Activated T-helper 1 cell treated with anti-CD3 and anti-CD28 coated beads, Interleukin-2, amount 50 U/mL, for 16 hours (primary cell): ENCODE measurements at places on chromosomes 5 and 9.

DNA sequence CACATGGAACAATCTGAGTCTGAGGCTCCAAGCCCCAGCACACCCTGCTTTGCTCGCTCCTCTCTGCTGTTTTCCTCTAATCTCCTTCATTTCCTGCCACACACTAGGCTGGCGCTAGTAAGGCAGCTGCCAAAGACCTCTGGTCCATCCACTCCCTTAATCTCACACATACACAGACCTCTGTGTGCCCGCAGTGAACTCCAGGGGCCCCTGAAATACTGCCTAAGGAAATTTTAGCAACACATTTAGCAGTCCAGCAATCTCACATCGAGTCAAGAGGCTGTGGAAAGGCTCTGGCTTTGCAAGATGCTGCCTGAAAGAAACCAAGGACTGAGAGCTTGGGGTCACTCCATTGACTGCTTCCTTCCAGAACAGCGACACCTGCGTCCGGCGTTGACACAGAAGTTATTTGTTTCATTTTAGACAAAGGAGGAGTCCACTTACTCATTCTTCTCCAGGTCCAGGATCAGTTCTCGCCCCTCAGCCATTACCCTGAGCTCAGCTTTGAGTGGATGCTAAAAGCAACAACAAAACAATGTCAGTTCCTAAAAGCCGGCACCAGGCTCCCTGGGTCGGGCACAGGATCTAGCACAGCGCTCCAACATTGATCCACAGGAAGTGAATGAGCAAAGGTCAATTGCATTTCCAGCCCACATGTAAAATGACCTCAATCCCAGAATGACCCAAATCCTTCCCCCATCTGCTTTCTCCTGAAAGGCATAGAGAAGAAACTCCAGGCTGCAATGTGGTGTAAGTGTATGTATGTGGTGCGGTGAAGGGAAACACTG lies 11.5 kb downstream of the ADAM19 start:
- DNase-seq = no peak

- DNase-seq = no peak
These were observed 57.2 kb downstream of the MTMR12 start for GRCh38 chr5:32255540-32255900.

GRCh38 chr9:130150779-130151382 lies 21.3 kb upstream of the NCS1 start:
- no peak for DNase-seq

GRCh38 chr9:93467462-93467861 lies 14.1 kb upstream of the FAM120AOS start:
- DNase-seq = no peak

DNA sequence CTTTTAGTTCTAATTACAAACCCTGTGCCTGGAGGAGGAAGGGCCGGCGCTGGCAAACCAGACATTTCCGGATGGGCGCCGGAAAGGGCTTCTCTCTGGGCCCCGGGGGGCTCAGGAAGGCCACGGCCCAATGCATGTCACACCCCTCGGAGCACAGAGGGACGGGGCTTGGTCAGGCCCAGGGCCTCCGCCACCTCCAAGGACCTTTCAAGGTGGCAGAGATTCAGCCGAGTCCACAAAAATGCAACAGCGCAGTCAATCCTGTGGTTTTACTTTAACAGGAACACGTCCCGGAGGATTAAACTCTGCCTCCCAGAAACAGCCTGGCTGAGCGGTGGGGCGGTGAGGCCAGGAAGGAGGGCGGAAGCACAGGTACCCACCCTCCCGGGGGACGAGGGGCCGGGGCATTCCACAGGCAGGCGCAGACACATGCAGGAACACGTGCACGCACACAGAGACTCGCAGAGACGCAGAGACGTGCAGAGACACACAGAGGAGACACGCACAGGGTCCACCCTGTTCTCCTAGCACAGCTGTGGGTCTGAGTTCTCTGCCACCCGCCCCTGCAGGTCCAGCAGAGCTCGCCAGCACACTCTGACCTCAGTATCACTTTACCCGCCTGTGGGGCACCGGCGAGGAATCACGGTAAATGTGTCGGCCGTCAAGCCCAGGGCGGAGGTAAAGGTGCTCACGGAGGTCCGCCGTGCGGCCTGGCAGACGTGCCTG lies 23.0 kb downstream of the SLC9A3 start:
- no peak for DNase-seq

- no peak for DNase-seq
These were observed 21.9 kb upstream of the DUSP1 start for GRCh38 chr5:172792701-172793570.

GRCh38 chr9:70411930-70412831 lies 2.3 kb downstream of the KLF9 start:
- peak; percentile 61 for DNase-seq

- DNase-seq = no peak
These were observed 242.9 kb upstream of the TRPM3 start for GRCh38 chr9:71364186-71364955.

GRCh38 chr5:2747363-2748162 lies 3.9 kb downstream of the IRX2 start:
- DNase-seq = no peak

DNA sequence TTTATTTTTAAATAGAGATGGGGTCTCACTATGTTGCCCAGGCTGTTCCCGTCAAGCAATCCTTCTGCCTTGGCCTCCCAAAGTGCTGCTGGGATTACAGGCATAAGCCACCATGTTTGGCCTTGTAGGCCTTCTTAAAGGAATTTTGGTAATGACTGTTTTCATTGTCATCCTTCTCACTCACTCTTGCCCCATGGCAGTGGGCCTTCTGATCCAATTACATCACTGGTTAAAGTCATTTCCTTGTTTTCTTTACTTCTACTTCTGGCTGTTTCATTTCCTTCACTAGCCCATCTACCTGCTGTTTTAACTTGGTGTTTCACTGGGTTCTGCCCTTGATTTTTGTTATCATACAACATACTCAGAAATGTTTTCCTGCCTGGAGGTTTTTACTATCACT lies 20.1 kb upstream of the NIM1K start:
- no peak for DNase-seq

DNA sequence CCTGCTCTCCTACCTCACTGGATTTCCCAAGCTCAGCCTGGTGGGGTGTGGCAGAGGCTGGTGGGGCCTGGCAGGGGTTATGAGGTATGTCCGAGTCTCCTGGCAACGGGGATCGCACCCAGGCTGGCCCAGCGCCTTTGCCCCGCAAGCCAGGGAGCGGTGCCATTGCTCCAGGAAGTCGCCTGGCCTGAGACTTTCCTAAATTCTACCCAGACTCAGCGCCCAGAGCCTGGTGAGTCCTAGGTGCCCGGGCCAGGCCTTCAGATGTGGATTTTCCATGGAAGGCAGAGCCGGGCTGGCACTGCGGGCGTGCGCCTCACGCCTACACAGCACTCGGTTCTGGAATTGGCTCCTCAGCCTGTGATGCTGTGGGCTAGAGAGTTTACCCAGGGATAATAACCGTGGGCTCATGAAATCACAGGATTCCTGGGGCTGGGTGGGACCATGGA lies 155.4 kb upstream of the COL5A1 start:
- DNase-seq = no peak

DNA sequence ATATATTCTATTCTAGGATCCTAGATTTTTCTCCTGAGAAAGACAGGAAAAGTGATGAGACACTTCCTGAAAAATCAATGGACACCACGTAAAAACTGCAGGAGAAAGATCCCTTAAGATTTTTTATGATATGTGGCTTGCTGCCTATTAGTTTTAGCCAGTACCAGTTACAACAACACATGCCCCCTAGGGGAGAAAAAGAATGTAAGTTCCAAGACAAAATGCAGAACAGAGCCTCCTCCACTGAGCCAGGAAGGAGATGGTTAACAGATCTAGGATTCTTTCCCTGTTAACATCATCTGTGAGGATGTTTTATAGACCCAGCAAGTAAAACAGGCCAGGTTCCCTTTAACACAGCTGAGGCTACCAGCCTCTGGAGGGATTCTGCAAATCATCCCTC lies 574.7 kb downstream of the TLE4 start:
- DNase-seq = no peak

GRCh38 chr5:54766748-54767147 lies 218.6 kb downstream of the ESM1 start:
- no peak for DNase-seq

DNA sequence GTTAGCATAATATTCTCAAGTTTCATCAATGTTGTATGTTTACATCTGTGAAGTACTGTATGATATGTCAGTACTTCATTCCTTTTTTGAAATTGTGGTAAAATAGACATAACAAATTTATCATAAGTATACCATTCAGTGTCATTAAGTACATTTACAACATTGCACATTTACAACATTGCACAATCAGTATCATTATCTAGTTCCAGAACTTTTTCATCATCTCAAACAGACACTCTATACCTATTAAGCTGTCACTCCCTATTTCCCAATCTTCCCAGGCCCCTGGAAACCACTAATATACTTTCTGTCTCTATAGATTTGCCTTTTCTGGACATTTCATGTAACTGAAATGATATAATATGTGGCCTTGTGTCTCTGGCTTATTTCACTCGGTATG lies 75.1 kb upstream of the ATG10 start:
- no peak for DNase-seq

DNA sequence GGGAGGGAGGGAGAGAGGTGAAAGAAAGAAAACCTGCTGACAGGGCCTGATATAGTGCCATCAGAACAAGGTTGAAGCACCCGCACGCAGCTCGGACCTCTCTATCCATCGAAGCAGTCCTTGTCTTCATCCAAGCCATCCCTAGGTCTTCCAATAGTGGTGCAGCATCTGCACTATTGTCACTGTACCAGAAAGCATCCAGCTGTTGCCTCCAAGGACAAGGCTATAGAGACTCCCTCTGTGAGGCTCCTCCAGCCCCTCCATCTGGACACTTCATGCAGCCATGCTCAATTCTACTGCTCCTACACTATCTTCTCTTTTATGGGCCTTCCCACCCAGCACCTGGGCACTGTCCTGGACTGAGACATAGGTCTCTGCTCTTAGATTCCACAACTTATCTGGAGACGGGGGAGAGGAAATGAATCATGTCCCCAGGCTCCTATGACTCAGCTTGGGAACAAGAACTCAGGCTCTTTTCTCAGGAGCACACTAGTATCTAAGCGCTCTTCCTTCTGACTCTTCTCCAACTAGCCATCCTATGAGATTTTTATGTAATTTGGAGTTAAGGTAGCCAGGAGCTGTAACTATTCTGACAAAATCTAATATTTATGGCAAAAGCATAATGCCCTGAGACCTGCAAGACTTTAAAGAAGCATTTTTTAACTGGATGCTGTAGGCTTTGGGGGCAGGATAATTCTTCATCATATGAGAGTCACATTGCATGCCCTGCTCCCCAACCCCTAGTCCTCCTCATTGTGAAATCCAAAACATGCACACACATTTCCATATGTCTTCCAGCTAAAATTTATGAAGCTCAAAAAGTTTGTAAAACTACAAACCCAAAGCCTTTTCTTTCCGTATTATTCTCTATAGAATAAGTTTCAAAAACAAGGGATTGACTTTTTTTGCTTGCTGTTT lies 446.8 kb downstream of the CCDC171 start:
- DNase-seq = no peak

DNA sequence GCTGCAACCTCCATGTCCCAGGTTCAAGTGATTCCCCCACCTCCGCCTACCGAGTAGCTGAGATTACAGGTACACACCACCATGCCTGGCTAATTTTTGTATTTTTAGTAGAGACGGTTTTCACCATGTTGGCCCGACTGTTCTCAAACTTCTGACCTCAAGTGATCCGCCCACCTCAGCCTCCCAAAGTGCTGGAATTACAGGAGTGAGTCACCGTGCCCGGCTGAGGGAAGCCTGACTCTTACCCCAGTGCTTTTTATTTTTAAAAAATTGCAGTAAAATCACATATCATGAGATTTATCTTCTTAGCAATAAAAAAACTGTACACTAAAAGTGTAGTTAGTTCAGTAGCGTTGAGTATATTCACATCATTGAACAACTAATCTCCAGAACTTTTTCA lies 105.3 kb downstream of the SLIT3 start:
- no peak for DNase-seq

DNA sequence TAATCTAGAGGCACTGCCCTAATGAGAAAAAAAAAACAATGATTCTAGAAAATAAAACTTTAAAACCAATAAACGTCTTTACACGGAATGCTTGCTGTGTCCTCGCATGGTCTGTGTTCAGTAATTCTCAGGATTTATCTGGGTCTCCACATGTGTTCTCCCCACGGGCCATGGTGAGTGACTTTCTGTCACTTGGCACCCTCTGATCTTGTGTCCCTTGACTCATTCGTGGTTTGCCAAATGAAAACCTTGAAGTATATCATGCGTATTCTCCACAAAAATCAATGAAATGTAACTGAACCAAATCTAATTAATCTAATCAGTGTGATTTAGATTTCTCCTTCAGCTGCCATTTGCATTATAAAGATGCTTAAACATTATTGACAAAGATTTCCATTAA lies 48.0 kb downstream of the UBE2QL1 start:
- DNase-seq = no peak

GRCh38 chr5:118249386-118249785 lies 739.0 kb downstream of the DTWD2 start:
- no peak for DNase-seq

- no peak for DNase-seq
These were observed 68.4 kb downstream of the STK32A start for GRCh38 chr5:147303251-147303650.

GRCh38 chr5:120509053-120509452 lies 45.0 kb downstream of the PRR16 start:
- no peak for DNase-seq

DNA sequence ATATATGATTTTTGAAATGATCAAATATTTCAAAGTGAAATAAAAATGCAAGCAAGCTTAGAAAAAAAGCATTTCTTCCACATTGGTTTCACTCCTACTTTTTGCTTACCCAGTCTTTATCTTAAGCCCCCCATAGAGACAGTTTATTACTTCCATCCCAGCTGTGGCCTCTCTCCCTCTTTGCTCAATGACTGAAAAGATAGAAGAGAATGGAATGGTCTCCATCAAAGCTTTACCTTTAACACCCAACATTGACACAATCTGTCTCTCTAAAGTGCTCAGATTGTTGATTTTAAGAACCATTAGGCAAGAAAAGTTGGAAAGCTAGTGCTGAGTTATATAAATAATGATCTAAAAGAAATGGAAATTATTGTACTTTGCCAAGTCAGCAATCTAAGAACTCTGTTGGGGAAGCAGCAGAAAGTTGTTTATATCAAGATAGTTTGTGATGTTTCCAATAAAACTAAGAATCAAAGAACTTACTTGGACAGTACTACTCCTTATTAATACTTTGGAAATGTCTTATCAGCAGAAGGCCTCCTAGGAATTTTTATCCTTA lies 277.5 kb upstream of the NREP start:
- DNase-seq = no peak

DNA sequence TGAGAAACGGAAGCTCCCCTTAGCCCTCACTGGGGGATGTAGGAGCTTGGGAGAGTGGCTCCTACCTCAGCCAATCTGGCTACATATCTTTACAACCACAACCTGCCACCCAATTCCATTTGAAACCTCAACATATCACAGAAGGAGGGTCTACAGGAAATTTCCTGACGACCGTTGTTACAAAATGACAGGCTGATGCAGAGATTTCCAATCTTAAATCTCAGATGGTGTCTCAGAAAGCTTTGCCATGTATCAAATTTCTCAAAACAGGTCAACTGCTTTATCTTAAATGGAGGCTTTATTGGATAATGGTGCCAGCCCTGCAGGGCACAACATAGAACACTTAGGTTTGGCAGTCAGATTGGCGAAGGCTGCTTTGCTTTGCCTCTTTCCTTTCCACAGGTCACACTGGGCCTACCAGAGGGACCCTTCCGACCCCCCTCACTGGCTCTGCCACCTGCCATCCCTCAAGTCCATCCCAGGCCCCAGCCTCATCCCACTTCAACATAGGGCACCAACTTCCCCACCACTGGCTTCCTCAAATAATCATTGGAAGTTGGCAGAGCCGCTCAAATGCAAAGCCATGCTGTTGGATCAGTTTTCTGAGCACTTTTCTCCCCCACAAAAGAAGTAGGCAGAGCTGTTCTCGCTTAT lies 11.1 kb upstream of the SPATA31E1 start:
- DNase-seq = no peak

- DNase-seq = no peak
These were observed 12.7 kb downstream of the MAMDC2 start for GRCh38 chr9:70056211-70056944.
